ENCODE measurements at places on chromosomes 1 and 21. TPM values are rescaled to one million over a fixed set of nuclear protein-coding genes. Genes with fewer than 3 reads are reported as not detected.

GRCh38 chr1:4510276-4510691, 144.1 kb upstream of the AJAP1 start:
- H3K27me3 ChIP-seq = no peaks in the 10 kb centered on the region
- no peaks in the 10 kb centered on the region for H3K36me3 ChIP-seq
- DNase-seq = peak; percentile 8
- H3K4me3 ChIP-seq = no peak overlapping the region

- no peak for DNase-seq
- H3K27ac ChIP-seq = no peak overlapping the region
- no peaks in the 10 kb centered on the region for H3K4me1 ChIP-seq
- no peaks in the 10 kb centered on the region for H3K36me3 ChIP-seq
Observed at GRCh38 chr1:54766726-54767125, 2.4 kb upstream of the PARS2 start.

The HTR6 gene
- not detected for total RNA-seq

The CD84 gene
- total RNA-seq = 12.0 TPM

The EXO5 gene
- total RNA-seq = 6.5 TPM

The CRYAA gene
- not detected for total RNA-seq

All from tibial nerve (tissue), 4 donors.